HFFc6 (cell line): ENCODE measurements at places on chromosomes 1 and 21. TPM values are rescaled to one million over a fixed set of nuclear protein-coding genes. Genes with fewer than 3 reads are reported as not detected.
A peak's percentile ranks its signal among the peaks of the same experiment; 100 is the strongest.

The NUP210L gene
- total RNA-seq, result not detected in 2 replicates

DNA sequence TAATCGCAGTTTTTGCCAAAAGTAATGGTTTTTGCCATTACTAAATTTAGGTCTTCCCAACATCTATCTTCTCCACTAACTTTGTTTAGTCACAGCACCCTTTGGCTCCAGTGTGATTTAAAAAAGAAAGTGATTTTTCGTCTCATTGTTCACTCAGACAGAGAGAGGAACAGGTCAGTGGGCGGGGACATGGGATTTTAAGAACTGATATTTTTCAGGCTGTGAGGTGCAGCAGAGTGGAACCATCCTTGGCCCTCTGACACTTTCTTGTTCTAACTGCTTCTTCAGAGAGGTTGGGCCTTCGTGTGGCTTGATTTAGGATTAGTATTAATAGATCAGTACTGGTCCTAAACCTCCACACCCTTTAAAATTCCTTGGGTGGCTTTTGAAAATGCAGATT, 38.8 kb downstream of the CASQ2 start:
- no peak for DNase-seq

- no peak for DNase-seq
Observed at GRCh38 chr1:225479341-225479740, 51.5 kb upstream of the LBR start.

GRCh38 chr1:45012639-45013278, 705 bp downstream of the UROD start:
- peak; percentile 66 for DNase-seq

DNA sequence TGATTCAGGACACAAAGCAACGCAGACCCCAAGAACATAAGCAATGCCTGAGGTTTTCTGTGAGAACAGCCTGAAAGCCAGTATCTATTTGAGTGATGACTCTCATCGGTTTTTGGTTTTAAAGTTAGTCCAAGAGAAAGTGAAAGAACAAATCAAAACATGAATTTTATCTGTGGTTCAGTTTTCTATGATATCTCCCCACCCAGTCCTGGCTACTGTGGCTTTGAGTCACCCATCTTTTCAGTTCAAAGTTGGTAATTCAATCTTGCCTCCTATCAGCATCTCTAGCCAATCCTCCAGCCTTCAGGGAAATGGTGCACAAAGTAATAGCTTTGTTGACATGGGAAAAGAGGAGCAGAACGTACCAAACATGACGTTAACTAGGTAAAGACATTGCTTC, 40.5 kb upstream of the KRTAP19-8 start:
- no peak for DNase-seq

The CFAP74 gene
- total RNA-seq, result not detected in 3 replicates

The TSPEAR gene
- not detected in 3 replicates for total RNA-seq

DNA sequence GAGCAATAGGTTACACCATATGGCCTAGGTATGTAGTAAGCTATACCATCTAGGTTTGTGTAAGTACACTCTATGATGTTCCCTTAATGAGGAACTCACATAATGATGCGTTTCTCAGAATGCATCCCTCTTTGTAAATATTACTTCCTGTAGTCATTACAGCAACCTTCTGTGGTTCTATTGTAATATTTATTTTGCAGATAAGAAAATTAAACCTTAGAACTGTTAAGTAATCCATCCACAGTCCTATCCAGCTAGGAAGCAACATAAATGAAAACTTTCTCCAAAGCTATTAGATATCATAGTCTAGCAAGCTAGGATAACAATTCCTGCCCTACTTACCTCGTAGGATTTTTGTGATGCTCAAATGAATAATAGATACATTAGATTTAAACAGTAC, 88.7 kb downstream of the WLS start:
- DNase-seq, result no peak

- DNase-seq, result no peak
Observed at GRCh38 chr1:62849031-62849430, 65.1 kb downstream of the ATG4C start.

DNA sequence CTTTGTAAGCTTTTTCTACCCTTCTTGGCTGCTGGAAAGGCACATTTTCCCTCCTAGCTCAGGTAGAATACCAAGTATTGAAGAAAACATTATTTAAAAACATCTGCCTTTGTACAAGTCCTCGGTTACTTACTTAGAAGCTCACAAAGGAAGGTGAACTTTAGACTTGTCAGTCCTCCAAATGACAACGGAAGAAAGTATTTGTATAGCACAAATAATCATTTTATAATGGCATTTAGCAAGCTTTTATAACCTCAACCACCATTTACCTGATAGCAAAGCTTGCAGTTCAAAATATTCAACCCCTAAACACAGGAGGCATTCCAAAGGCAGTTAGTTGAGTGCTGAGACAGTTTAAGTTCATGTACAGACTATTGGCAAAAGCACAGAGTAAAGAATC, 2.5 kb upstream of the FCAMR start:
- DNase-seq, result no peak

- DNase-seq, result no peak
Observed at GRCh38 chr1:242836423-242836822, 311.9 kb upstream of the PLD5 start.

The OVAAL gene
- total RNA-seq, result not detected in 3 replicates

DNA sequence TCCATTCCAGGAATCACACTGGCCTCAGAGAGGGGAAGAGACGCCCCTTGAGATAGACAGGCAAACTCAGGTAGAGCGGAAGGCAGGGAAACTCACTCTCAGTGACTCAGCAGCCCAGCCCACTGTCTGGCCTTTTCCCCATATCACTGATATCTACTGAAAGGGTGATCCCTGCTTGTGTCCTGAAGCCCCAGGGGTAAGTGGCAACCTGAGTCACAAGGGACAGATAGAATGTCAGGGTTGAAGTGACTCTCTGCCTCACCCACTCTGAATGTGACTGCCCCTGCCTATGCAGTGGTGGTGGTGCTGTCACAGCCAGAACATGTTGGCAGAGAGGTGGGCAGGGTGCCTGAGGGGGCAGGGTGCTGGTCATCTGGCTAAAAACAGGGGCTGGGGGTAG, 157.5 kb upstream of the FGGY start:
- DNase-seq, result no peak

- DNase-seq, result no peak
Observed at GRCh38 chr1:223771469-223771813, 59.1 kb downstream of the CAPN2 start.

GRCh38 chr1:116131170-116131569, 20.0 kb downstream of the MAB21L3 start:
- DNase-seq, result no peak

GRCh38 chr21:24729568-24729967, 877.7 kb downstream of the MRPL39 start:
- no peak for DNase-seq

DNA sequence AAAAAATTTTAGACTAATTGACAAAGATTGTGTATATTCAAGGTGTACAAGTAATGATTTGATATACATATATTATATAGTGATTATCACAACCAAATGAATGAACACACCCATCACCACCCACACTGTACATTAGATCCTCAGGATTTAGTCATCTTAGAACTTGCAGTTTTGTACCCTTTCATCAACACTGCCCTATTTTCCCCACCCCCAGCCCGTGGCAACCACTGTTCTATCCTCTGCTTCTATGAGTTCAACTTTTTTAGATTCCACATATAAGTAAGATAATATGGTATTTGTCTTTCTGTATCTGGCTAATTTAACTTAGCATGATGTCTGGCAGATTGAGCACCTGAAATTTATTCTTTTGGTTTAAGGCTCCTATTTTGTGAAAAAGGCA, 173.6 kb downstream of the IER5 start:
- DNase-seq, result no peak

The NGF gene
- 42.2 to 53.0 TPM (median 43.6 TPM) in 3 replicates for total RNA-seq

The PAPPA2 gene
- 0.36 to 1.5 TPM (median 0.80 TPM) in 3 replicates for total RNA-seq

DNA sequence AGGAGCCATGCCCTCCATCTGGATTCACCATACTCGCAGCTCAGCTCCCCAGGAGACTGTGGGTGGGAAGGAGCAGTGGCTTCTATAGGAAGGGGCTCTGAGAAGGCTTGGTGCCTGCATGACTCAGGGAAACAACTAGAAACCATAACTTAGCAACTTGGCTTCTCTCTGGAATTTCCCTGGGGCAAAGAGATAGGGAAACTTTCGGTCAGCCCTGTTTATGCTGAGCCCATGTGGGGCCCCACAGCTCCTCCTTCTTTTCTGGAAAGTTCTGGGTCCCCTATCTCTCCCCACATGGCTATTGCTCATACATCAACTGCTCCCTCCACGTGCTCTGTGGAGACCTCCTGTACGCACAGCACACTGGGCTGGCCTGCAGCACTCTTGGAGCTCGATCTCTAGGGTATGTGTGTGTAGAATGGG, 39.3 kb downstream of the PLEKHA6 start:
- DNase-seq, result peak; percentile 93

- DNase-seq, result no peak
Observed at GRCh38 chr1:25780318-25781129, 19.5 kb upstream of the SELENON start.
